ENCODE measurements at places on chromosomes 3 and 15.

DNA sequence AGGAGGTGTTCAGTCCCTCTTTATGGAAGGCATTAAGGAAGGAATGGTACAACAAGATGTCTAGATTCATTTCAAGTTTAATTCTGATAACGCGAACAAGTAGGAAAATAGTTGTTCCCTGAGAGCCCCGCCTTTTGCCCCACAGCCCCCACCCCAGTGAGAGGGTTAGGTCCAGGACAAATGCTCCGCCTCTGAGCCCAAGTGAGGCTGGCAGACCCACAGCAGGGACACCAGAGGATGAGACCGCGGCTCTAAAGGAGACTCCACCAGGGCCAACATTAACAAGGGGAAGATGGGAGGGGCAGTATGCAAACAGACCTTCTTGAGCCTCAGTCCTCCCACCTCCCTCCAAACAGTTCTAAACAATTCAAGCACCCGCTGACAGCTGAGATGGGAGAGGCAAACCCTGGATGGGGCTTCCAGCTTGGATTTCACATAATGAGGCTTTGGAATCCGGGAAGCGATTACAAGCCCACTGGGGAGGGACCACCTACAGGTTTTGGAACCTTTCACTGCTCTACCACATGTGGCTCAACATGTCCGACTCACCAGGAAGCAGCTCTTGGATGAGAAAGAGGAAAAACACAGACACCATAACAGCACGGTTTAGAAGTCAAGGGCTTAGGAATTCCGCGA lies 42.9 kb upstream of the IREB2 start:
- no peak for DNase-seq

- no peak for DNase-seq
Measured at GRCh38 chr3:55609230-55609827, 122.2 kb upstream of the WNT5A start.

- DNase-seq, result no peak
Measured at GRCh38 chr15:62377736-62378480, 212.8 kb upstream of the C2CD4B start.

DNA sequence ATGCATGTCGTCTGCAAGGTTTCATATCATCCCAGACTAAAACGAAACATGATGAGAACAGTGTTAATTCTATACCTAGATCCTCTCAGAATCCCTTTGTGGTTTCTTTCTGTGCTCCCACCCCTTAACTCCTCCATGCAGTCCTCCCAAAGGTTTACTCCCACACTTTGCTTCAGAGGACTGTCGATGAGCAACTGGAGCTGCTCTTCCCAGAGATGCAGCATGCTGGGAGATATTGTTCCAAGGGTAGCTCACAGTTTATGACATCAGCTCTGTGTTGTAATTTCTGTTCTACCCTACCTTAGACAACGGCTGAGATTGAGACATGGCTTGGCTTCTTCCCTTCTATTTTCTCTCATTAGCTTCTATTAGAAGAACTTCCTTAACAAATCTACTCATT lies 313.0 kb upstream of the COL8A1 start:
- DNase-seq, result no peak

DNA sequence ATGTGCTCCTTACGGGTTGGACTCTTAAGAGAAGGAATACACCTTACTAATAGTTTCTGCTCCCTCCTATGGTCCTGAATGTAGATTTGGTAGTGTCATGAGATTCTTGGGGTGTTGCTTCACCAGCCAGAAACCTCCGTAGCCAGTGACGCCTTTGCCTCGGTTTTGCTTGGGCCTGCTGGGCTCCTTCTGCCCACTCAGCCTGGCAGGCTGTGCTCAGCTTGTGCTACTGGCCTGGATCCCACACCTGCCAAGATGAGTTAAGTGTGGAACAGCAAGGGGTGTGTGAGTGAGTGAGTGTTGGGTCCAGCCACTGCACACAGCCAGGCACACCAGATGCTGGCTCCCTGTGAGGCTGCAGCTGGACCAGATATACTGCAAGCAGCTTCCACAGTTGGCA lies 560.1 kb downstream of the NLGN1 start:
- DNase-seq, result no peak

Data from stimulated activated CD4-positive, alpha-beta T cell treated with anti-CD3 and anti-CD28 coated beads, Interleukin-12 subunit alpha, Interleukin-12 subunit beta, amount 100 ng/mL, for 4 hours (primary cell).